ENCODE measurements at places on chromosomes 12 and 14.

DNA sequence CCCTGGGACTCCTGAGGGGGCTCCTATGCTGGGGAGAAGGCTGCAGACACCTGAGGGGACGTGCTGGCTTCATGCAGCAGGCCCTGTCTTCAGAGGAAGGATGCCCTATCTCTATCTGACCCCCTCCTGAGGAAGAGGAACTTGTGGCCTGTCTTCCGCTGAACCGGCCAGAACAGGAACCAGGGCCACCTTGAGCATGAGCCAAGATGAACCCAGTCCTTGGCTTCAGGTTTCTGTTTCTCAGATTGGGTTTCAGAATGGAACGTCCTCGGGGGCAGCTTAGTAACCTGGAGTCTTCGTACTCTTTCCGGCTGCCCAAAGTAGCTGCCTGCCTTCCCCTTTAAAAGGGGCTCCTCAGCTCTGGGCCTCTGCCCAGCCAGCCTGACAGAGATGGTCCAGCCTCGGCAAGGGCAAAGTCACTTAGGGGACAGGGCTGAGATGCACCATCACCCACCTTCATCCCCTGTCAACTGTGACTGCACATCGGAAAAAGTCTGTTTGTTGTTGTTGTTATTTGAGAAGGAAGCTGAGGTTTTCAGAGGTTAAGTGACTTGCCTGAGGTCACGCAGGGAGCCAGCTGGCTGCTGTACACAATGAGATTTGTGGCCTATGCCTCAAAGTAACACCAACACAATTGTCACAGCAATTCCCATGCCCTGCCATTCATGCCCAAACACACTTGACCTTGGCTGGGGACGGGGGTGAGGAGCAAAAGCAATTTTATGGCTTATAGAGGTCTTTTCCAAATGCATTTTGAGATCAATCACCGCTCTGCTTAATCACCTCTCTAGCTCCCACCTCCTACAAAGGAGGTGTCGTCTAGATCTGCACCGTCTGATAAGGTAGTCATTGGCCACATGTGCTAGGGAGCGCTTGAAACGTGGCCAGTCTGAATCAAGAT lies 13.4 kb downstream of the ASB2 start:
- no peak for DNase-seq

GRCh38 chr12:113589437-113589836 lies 117.8 kb upstream of the LHX5 start:
- DNase-seq: no peak

GRCh38 chr12:9244894-9245293 lies 36.7 kb upstream of the PZP start:
- DNase-seq: no peak

- peak; percentile 59 for DNase-seq
These were observed 1.8 kb downstream of the SLC8A3 start for GRCh38 chr14:70186900-70187451.

DNA sequence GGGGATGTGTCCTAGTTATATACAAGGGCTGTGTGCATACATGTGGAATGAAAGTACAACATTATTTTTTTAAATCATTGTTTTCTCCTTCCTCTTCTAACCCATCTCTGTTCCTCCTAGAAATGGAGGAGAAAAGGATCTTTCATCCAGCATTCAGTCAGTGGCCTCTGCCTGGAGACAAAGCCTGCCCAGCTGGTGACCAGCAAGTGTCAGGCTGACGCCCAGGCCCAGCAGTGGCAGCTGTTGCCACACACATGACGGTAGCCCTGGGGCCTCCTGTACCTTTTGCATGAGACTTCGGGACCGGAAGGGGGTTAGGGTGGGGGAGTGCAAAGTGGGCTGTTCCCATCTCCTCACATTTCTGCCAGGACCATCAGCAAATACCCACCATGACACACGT lies 46.2 kb downstream of the ERH start:
- no peak for DNase-seq

DNA sequence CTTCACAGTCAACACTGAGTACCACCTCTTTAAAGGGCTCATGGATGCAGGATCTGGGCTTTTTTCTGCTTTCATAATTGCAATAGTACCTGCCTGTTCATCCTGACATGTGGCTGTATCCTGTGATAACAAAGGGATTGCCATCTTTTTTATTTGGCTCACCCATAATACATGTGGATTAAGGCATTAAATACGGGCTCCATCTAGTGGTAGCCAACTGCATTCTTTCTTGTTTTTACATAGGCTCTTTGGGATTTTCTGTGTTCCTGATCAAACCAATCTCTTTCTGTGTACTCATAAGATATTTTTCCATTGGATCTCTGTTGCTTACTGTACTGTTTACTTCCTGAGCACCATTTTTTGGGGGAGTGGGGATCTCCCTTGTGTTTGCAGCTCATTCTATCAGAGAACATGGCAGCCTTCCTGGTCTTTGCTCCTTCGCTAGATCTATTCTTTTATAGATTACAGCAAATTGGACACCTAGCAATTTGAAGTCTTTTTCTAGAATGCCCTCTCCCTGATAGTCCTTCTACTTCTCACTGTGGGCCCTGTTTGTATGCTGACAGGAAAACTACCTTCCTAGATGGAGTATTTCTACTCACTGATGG lies 723.4 kb upstream of the MDGA2 start:
- peak; percentile 22 for DNase-seq

DNA sequence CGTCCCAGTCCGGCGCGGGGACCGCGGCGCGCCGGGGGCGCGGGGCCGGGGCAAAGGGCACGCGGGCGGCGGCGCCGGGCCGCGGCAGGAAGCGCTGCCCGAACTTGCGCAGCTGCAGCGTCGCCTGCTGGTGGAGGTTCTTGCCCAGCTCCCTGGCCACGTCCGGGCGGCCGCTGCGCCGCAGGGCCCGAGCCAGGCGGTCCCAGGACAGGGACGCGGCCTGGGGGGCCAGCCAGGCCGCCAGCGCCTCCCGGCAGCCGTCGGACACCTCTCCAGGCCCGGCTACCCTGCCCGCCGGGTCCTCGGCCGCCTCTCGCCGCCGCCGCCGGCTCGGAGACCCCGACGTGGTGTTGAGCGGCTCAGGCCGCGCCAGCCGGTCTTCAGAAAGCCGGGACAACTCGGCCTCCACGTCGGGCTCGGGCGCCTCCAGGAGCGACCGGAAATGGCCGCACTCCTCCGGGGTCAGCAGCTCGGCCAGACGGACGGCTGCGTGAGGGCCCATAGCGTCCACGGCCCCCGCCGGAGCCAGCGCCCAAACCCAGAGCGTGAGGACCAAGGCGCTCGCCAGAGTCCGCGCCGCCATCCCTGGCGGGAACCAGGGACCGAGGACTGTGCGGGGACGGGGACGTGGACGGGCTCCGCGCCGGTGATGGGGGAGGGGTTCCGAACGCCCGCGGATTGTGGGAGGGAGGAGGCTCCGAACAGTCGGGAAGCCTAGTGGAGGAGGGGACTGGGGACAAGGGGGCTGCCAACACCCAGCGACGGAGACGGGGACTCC lies 34.0 kb downstream of the FIGNL2 start:
- peak; percentile 25 for DNase-seq

DNA sequence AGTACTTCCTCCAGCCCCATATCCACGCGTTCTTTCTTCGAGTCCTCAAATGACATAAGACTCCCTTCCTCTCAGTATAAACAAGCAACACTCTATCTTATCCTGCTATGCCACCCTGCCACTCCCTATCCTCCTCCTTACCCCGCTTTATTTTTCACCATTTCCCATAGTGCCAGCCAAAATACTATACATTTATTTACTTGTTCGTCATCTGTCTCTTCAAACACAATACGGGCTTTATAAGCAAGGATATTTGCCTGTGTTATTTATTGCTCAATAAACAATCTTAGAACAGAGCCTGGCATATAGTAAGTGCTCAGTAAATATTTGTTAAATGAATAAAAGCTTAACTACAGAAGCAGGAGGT lies 444.9 kb downstream of the EGLN3 start:
- no peak for DNase-seq

- no peak for DNase-seq
These were observed 164.8 kb downstream of the ATP23 start for GRCh38 chr12:58106195-58106594.

DNA sequence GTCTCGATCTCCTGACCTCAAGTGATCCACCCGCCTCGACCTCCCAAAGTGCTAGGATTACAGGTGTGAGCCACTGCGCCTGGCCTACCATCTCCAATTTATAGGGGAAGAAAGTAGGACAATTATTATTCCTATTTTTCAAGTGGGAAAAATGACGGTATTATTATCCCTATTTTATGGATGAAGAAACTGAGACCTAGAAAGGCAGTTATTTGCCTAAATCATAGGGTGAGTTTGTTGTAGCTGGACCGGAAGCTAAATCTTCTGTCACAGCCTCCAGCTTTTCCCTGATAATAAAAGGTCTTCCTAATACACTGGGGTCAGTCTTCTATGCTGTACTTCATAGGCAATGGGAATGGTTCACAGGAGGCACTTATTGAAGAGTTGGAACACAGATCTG lies 13.8 kb downstream of the SLC7A8 start:
- DNase-seq: no peak

- no peak for DNase-seq
These were observed 245.5 kb downstream of the BCL11B start for GRCh38 chr14:99026471-99026870.

GRCh38 chr12:97995559-97995958 lies 519.8 kb upstream of the TMPO start:
- DNase-seq: no peak

DNA sequence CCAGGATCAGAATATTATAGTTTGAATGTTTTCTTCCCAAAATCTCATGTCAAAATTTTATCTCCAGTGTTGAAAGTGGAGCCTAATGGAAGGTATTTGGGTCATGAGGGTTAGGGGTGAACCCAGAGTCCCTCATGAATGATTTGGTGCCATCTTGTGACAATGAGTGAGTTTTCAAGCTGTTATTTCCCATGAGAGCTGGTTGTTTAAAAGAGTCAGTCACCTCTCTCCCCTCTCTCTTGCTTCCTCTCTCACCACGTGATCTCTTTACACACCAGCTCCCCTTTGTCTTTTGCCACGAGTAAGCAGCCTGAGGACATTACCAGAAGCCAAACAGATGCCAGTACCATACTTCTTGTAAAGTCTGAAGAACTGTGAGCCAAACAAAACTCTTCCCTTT lies 561.6 kb downstream of the RERGL start:
- no peak for DNase-seq

- DNase-seq: no peak
These were observed 44.2 kb downstream of the ARID2 start for GRCh38 chr12:45773747-45774146.

DNA sequence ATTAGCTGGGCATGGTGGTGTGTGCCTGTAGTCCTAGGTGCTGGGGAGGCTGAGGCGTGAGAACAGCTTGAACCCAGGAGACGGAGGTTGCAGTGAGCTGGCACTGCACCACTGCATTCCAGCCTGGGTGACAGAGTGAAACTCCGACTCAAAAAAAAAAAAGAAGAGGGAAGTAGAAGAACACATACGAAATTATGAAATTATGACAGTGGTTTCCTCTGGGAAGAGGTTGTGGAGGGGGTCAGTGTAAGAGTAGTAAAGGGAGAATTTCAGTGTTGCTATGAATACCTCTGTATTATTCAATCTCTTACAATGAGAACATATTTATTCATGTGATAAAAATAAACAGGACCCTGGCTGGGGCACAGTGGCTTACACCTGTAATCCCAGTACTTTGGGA lies 24.7 kb upstream of the CSRNP2 start:
- DNase-seq: no peak

DNA sequence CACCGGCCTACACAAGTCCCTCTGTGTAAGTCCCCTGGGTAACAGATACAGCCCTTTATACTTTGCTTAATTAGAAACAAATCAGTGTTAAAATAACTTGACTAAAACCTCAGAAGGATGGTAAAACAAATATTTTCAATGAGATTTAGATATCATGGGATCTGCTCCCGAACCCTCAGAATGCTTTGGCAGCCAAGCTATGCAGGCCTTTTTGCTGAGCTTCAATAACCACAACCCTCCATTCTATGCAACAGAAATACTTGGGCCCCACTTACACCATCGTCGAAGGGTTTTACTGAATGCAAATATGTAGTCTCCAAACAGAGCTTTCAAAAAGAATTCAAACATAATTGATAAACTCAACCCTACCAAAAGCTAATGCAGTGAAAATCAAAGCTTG lies 29.3 kb upstream of the PITPNM2 start:
- no peak for DNase-seq

DNA sequence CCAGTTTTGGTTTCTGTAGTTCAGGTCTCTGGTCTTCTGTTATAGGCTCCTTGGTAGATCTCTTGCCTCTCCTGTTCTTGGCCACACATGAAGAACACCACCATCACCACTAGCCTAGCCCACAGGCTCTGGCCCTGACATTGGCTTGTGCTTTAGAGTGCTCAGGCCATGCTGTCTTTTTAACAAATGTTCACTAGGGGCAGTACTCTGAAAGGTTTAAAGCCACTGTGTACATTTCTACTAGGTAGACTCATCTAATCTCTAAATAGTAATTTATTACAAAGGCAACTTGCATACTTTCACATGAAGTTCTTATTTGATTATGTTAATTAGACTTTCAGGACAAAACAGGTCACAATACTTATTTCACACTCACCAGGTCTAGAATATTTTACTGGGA lies 38.3 kb downstream of the PDE6H start:
- no peak for DNase-seq

GRCh38 chr12:124913474-124914391 lies 717 bp downstream of the UBC start:
- no peak for DNase-seq

DNA sequence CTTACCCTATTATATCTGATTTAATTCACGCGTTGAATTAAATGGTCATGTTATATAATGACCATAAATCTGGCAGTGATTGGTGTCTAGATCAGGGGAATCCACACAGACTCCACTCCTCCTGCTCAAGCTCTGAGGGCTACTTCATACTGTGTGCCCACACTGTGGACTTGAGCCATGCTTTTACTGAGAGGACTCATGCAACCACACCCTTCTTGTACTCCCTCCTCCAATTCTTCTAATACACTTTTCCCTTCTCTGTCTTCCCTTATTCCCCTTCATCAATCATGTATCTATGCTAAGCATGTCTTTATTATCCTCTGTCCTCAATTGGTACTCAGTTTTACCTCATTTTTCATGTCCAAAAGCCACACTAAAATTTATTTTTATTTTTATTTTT lies 37.7 kb upstream of the LRFN5 start:
- DNase-seq: no peak

GRCh38 chr14:52268279-52269061 lies 972 bp downstream of the PTGDR start:
- DNase-seq: no peak

- DNase-seq: no peak
These were observed 14.3 kb upstream of the ZFP36L1 start for GRCh38 chr14:68807148-68807600.
